Mesothelial cell of epicardium (in vitro differentiated cells): ENCODE measurements at places on chromosomes 1 and 21. TPM values are rescaled to one million over a fixed set of nuclear protein-coding genes. Genes with fewer than 3 reads are reported as not detected.

The SOX13 gene
- total RNA-seq = 58.0 to 61.7 TPM (median 61.7 TPM) in 3 replicates

The C1orf159 gene
- 28.4 to 32.8 TPM (median 31.8 TPM) in 3 replicates for total RNA-seq

The ABCG1 gene
- 4.2 to 4.4 TPM (median 4.3 TPM) in 3 replicates for total RNA-seq

- DNase-seq = no peak
- no peaks in the 10 kb centered on the region for H3K36me3 ChIP-seq
- H3K27ac ChIP-seq = no peak overlapping the region
- peaks cover 3% of the 10 kb centered on the region for H3K27me3 ChIP-seq
- no peak overlapping the region for H3K4me3 ChIP-seq
Observed at GRCh38 chr1:159077120-159077961, 775 bp upstream of the AIM2 start.

DNA sequence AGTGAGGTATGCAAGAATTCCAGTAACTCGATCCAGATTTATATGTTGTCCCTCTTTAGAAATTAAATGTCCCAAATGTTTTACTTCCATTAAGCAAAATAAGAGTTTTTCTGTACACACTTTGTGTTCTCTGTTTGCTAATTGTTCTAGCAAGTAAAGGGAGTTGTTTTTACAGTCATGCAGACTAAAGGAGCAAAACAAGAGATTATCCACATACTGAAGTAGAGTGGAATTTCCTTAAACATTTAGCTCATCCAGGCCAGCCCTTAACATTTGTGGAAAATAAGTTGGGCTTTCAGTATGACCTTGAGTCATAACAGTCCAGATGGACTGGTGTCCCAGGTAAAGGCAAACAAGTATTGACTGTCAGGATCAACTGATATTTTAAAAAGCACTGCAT is 44.1 kb upstream of the TINAGL1 start:
- DNase-seq = no peak
- H3K27me3 ChIP-seq = no peaks in the 10 kb centered on the region
- no peaks in the 10 kb centered on the region for H3K36me3 ChIP-seq
- H3K4me1 ChIP-seq = peaks cover 28% of the 10 kb centered on the region
- no peak overlapping the region for H3K4me3 ChIP-seq

DNA sequence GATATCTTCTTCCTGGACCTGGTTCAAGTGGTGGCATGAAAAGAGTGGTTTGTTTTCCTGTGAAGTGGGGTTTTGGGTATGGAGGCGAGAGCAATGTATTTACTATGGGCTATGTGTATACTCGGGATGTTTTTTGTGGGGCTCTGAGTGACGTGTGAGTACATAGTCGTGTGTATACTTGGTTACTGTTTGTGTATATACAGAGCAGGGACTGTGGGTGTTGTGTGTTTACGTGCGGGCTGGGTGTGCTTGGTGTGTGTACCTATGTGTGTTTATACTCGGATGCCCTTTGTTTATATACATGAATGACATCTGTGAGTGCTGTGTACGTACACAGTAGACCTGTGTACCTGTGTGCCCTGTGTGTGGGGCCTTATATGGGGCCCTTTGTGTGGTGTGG is 50.0 kb downstream of the YARS1 start:
- H3K27ac ChIP-seq = peak overlapping the region; percentile 77
- H3K27me3 ChIP-seq = no peaks in the 10 kb centered on the region
- DNase-seq = no peak
- H3K4me1 ChIP-seq = peaks cover 64% of the 10 kb centered on the region
- H3K4me3 ChIP-seq = peak overlapping the region; percentile 55

GRCh38 chr1:37372302-37372701 is 102.1 kb upstream of the ZC3H12A start:
- no peak overlapping the region for H3K4me3 ChIP-seq
- no peak for DNase-seq
- no peaks in the 10 kb centered on the region for H3K36me3 ChIP-seq
- no peaks in the 10 kb centered on the region for H3K4me1 ChIP-seq
- peaks cover 38% of the 10 kb centered on the region for H3K27me3 ChIP-seq

DNA sequence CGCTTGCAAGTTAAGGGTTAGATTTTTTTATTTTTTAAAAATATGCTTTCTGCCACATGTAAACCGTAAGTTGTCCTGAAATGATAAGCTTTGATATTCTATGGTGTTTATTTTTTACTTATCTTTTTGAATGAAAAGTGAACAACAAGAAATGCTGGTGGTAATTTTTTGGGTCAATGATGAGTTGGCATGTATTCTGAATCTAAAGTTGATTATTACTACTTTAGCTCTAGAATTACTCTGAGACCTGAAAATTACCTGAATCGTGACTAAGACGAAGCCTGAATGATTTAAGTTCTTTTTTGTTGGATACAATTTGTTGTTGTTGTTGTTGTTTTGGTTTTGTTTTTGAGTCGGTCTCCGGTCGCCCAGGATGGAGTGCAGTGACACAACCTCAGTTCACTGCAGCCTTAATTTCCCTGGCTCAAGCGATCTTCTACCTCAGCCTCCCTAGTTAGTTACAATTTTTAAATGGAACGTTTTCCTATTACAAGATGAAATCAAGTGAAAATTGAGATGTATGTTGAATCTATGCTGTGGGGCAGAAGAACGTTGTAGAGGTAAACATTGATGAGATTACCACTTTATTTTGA is 941 bp downstream of the RABGGTB start:
- no peak for DNase-seq
- peak overlapping the region; percentile 98 for H3K27ac ChIP-seq
- H3K27me3 ChIP-seq = no peaks in the 10 kb centered on the region
- peak overlapping the region; percentile 97 for H3K4me3 ChIP-seq
- peaks cover 10% of the 10 kb centered on the region for H3K36me3 ChIP-seq

DNA sequence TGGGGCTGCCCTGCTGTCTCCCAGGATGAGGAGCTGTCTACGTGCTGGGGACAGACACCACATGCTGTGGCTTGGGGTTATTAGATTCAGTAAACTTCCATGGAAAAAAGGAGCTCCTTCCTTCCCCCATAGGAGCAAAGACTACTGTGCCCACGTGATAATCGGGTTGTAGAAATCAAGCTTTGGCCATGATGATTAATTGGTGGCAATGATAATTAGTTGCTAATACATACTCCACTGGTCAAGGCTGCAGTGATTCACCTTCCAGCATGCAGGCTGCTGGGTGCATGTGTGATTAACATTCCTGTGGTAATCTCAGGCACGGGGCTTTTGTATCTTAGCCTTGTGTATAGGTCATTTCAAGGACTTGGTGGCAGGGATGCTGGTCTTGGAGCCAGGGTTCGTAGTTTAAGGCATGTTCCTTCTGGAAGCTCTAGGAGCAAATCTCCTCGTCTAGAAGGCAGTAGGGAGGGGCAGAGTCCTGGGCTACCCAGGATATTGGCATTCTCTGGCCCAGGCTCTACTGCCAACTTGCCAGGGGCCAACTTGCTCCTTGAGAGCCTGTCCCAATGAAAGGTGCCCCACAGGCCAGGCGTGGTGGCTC is 41.4 kb downstream of the TMCO4 start:
- no peak overlapping the region for H3K4me3 ChIP-seq
- peaks cover 8% of the 10 kb centered on the region for H3K36me3 ChIP-seq
- H3K27me3 ChIP-seq = no peaks in the 10 kb centered on the region
- no peak overlapping the region for H3K27ac ChIP-seq
- DNase-seq = no peak

DNA sequence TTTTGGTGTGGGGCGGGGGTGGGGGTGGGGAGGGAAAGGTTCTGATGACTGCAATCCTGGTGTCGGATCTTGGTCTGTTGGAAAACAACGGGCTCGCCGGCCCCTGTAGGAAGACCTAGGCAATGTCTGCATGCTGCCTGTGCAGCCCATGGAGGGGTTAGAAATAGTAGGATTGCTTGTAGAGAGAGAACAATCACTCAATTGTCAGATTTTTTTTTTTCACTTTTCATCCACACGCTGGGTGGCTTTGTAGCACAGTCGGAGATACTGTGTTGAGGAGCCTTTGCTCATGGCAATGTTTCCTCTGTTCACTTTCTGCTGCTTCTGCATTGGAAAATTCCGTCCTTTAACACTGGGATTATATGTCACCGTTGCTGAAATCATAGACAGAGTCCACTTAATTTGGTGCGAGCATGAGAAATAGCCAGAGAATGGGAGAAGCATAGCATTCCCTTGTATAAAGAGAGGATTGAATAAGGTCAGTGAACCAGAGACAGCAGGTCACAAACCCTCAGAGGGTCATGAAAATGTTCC is 107.5 kb downstream of the MRPS6 start:
- no peaks in the 10 kb centered on the region for H3K27me3 ChIP-seq
- peaks cover 10% of the 10 kb centered on the region for H3K36me3 ChIP-seq
- DNase-seq = no peak
- H3K4me3 ChIP-seq = no peak overlapping the region

GRCh38 chr21:45535341-45536081 is 6.7 kb downstream of the SLC19A1 start:
- DNase-seq = peak; percentile 10
- H3K4me1 ChIP-seq = peaks cover 14% of the 10 kb centered on the region
- H3K27me3 ChIP-seq = no peaks in the 10 kb centered on the region
- peaks cover 8% of the 10 kb centered on the region for H3K36me3 ChIP-seq
- H3K27ac ChIP-seq = no peak overlapping the region

GRCh38 chr1:68571454-68572235 is 74.8 kb upstream of the DEPDC1 start:
- H3K27me3 ChIP-seq = peaks cover 4% of the 10 kb centered on the region
- peaks cover 6% of the 10 kb centered on the region for H3K4me1 ChIP-seq
- DNase-seq = no peak
- H3K27ac ChIP-seq = no peak overlapping the region
- H3K4me3 ChIP-seq = no peak overlapping the region

DNA sequence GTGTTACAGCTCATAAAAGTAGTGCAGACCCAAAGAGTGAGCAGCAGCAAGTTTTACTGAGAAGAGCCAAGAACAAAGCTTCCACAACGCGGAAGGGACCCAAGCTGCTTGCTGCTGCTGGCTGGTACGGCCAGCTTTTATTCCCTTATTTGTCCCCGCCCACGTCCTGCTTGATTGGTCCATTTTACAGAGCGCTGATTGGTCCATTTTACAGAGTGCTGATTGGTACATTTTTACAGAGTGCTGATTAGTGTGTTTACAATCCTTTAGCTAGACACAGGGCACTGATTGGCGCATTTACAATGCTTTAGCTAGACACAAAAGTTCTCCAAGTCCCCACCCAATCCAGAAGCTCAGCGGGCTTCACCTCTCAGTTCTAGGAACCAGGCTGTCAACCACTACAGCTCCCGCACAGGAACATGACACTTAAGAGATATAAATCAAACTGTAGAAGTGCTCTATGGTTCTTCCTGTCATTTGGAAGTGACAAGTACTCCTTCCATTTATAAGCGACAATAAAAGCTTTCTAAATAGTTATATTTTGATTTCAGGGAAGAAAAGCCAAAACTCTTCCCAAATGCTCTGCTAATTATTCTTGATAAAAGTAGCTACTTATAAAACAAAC is 28.5 kb downstream of the RNF115 start:
- no peak overlapping the region for H3K27ac ChIP-seq
- peaks cover 43% of the 10 kb centered on the region for H3K36me3 ChIP-seq
- no peaks in the 10 kb centered on the region for H3K4me1 ChIP-seq
- no peak for DNase-seq
